ENCODE measurements at places on chromosomes 6 and 20.
A peak's percentile ranks its signal among the peaks of the same experiment; 100 is the strongest.

DNA sequence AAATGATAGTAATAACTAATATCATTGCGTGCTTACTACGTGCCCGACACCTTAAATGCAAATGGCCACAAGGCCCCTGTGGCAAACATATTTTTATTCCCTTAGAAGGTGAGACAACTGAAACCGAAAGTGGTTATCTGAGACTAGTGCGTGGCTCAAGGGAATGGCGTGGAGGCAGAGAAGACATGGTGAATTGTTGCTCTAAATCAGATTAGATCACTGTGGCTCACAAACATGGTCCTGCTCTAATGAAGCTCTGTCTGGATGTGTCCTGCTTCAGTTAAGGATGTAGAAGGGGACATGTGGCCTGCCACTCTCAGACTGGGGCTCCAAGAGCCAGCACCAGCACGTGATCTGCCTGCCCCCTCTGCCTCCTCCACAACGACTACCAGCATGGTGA is 124.2 kb upstream of the GMDS start:
- DNase-seq: no peak

DNA sequence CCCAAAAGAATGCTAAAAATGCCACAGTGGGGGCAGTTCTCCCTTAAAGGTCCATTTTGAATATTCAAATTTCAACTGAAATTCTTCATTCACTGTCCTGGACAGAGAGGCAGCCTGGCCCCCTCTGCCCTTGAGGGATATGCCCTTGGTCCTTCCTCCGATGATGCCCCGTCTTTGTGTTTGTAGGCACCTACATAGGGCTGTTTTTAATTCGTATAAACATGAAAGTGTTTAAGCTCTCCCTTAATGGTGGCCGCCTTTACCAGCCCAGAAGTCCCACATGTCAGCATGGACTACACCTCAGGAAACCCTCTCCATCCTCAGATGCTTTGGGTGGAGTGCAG is 70.2 kb downstream of the SSR1 start:
- no peak for DNase-seq

GRCh38 chr6:91718198-91718597 is 1131.3 kb upstream of the MAP3K7 start:
- DNase-seq: no peak

GRCh38 chr6:155077331-155077730 is 82.2 kb downstream of the TIAM2 start:
- DNase-seq: no peak

DNA sequence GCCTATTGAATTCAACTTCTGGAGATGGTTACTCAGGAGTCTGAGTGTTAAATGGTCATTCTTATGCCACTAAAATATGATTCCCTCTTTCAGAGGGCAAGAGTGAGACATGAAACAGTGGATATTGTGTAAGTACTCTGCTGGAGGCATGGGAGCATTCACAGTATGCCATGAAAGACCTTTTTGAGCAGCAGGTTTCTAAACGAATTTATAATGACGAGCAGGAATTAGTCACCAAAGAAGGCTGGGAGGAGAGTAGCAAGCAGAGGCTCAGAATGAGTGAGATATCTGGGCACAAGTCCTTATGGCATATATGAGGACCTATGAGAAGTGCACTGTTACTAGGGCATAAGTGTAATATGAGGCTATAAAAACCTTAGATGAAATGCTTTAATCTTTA is 10.9 kb upstream of the MYB start:
- no peak for DNase-seq

DNA sequence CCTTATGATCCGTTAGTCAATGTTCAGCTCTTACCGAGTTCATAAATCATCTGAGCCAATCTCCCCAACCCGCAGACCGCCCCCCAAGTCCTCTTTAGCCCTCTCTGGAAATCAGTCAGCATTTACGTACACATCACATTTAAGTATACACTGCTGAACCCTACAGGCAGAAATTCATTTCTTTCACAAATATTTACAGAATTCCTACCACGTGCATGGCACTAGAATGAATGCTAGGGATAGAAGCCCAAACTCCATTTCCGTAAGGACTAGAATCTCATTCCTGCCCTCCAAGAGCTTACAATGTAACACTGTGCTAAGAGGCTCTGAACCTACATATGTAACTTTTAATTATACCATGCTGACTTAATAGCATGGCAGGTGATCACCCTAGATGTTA is 1.8 kb downstream of the OSER1 start:
- DNase-seq: no peak

GRCh38 chr20:25000268-25000801 is 7.8 kb upstream of the APMAP start:
- no peak for DNase-seq

- no peak for DNase-seq
Measured at GRCh38 chr6:116118608-116119007, 7.3 kb downstream of the COL10A1 start.

DNA sequence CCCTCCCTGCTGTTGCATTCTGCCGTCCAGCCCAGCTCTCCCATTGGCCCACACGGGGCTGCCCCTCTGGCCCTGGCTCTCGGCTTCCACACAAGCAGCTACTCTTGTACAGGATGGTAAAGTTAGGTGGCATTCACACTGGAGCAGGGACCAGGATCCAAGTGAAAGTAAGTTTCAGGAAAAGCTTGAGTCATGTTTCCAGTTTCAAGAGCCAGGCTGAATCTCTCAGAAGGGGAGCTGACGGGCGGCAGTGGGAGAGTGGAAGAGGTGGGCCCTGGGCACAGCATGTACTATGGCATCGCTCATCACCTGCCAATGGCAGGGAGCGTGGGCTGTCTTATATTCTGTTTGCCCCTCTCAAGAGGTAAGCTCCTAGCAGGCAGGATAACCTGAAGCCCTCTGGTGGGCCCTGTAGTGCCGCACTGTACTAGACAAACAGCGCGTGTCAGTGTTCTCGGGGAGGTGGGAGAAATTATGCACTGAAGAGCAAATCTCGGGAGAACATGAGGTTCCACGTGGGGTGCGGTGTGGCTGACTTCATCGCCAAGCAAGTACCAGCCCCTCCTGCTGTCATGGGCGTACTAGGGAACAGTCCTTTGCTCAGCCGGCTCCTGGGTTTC is 241.5 kb downstream of the NRN1 start:
- no peak for DNase-seq

DNA sequence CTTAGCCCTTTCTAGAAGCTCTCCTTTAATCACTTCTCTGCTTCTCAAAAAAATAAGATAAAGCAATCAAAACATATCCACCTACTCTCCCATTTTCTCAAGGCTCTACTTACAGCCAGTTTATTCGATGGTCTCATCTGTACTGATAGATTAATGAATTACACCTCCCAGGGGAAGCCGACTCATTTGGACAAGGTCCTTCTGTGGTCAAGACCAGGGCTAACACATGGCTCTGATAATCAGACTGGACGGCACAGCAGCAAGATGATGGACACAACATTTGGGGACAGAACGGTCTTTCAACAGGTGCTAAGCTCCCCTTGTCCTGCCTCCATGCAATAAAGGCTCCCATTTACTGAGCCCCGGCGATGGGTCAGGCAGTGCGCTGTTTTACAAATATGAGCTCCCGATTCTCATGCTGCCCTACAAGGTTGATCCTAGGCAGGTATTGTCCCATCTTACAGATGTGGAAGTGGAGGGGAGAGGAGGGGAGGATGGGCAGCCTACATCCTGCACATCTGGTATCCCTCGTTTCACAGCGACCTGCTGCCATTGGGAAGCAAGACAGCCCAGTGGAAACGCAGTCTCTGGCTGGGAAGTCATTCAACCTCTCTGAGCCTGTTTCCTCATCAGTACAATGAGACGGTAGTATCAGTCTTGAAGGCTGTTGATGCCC is 15.7 kb downstream of the CPNE5 start:
- DNase-seq: no peak

DNA sequence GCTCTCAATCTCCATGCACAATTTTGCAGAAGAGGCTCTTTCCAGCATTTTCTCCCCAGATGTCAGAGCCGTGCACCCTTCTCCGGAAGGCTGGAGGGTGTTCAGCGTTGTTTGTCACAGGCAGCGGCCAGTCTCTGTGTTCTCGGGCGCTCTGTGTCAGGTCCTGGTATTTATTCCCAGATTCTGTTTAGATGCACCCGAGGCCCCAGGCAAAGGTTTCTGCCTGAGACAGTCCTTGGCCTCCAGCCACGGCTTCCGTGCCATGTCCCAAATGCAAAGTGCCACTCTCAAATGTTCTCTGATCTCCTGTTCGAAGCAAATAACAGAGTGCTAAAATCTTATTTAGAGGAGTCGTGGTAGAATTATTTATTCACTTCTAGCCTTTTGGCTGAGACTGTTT is 140.3 kb upstream of the AGPAT4 start:
- DNase-seq: no peak

DNA sequence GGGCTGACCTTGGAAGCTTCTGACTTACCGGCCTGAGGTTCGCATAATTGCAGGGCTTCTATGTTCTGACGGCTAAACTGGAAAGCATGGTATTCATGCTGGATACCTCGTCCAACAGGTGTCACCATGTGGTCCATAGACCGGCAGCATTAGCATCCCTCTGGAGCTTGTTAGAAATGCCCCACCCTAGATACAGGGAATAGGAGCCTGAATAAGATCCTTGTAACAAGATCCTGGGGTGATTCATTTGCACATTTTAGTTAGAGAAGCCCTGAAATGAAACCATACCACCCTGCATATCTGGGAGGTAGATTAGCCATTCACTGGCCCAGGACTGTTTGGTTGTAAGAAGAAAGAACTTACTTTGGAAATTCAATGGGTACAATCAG is 77.7 kb downstream of the TMEM170B start:
- no peak for DNase-seq

GRCh38 chr20:34952671-34953070 is 2.9 kb downstream of the GSS start:
- DNase-seq: no peak

GRCh38 chr6:166444446-166444845 is 61.7 kb upstream of the MPC1 start:
- DNase-seq: no peak

DNA sequence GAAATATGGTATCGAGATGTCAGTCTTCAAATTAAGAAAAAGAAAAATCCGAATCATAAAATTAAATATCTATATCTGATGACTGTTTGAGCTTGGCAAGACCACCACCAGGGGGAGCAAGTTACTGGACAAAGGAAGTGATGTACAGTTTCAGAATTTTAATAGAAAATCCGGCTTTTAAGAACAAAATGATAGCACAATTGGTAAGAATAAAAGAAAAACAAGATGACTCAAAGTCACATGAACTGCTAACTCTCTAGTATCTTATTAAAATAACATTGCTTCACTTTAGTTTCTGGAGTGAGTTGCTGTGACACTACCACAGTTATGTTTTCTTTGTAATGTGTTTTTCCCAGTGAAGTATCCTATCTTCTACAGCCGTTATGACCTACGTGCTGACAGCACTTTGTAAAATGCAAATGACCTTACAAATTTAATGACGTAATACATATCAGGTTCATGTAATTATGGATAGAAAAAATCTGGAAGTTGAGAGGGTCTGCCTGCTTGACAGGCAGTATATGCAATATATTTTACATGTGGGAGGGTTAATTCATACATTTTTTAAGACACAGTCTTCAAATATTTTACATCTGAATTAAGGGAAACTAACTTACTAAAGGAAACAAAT is 405.3 kb upstream of the HS3ST5 start:
- peak; percentile 58 for DNase-seq

DNA sequence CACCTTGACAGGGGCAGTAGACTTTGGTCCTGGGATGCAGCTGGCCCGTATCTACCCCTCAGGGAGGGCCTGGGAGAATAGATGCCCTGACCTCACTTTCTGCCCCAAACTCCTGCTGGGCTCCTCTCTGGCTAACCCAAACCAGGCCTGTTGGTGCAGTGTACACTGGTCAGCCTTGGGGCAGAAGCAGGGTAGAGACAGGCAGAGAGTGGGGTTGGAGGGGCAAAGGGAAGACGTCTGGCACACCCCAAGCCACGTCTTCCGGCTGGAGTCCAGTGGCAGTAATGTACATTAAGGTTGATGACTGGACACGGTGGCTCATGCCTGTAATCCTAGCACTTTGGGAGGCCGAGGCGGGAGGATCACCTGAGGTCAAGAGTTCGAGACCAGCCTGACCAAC is 9.3 kb downstream of the DDR1 start:
- no peak for DNase-seq

- DNase-seq: no peak
Measured at GRCh38 chr6:3471711-3472110, 14.9 kb upstream of the SLC22A23 start.

- no peak for DNase-seq
Measured at GRCh38 chr6:163811317-163811716, 396.8 kb downstream of the QKI start.

DNA sequence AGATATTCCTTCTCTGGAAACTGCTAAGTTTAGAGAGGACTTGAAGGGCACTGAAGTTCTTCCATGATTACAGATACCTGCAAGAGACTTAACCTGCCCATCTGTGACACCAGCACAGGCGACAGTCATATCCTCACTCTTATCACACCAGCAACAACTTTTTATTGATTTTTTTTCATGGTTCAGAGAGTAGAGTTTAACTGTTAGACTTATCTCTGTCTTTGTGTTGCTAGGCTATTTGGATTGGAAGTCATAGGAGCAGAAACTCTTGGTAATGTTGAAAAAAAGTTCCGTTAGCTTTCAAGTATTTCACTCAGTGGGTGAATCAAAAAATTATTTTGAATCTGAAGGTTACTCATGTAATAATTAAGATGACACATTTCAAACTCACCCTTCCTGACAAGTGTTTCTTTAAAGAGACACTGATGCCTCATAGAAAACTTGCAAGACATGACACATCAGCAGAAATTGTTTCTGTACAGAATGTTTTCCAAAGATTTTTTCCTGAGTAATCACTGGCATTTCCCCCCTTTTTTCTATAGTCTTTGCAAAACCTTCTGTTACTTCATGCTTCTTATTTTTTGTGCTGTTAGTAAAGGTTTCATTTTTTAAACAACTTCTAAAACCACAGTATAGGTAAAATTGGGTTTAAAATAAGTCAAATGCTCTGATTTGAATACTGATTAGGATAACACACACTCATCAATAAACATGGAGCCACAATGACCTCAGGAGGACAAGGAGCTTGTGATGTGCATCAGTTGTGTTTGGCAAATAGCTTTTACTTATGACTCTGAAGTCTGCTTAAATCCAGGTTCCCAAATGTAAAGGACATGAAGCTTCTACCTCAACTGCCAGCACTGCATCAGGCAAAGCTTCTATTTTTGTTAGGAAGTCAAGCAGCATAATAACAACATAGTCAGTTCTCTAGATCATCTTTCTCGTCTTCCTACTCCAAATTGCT is 252.9 kb upstream of the MAN1A1 start:
- no peak for DNase-seq

- DNase-seq: peak; percentile 73
Measured at GRCh38 chr6:169452117-169452868, 198.6 kb upstream of the THBS2 start.

- DNase-seq: peak; percentile 83
Measured at GRCh38 chr20:53774461-53775203, 181.0 kb upstream of the ZNF217 start.

DNA sequence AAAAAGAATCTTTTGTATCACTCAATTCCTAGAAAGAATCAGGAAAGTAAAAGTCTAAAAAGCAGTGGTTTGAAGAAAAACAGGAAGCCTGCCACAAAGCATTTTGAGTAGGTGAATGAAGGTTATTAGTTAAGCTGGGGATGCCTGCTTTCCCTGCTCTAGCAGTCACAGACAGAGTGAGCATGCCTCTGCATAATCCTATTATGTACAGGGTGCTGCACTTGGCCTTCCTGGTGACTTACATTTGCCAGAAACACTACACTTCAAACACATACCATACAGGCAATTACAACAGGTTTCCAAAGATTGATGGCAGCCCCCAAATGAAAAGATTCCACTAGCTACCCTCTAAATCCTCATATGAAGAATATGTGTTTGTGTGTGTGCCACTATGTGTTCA is 130.8 kb downstream of the TPBG start:
- no peak for DNase-seq

All from right hindlimb (tissue), 1 donor.